ENCODE measurements at places on chromosomes 7 and 10.

DNA sequence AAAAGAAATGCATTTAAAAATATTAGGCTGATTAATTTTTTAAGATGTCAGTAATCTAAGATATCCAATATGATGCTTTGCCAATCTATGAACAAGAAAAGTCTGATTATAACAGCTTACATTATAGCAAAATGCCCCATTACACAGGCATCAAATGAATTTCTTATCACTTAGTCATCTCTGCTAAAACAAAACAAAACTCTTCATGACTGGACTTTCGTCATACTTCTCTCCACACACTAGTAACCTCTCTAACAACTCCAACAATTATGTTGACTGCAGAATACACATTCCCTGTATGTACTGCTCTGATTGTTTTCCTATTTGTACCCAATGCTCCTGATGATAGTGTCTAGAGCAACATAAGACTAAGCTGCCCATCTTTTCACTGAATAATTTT is 3.8 kb upstream of the MKI67 start:
- DNase-seq = no peak

GRCh38 chr10:128367807-128368206 is 241.6 kb upstream of the MKI67 start:
- DNase-seq = no peak

- DNase-seq = no peak
These were observed 264.4 kb upstream of the TCERG1L start for GRCh38 chr10:131575877-131576276.

DNA sequence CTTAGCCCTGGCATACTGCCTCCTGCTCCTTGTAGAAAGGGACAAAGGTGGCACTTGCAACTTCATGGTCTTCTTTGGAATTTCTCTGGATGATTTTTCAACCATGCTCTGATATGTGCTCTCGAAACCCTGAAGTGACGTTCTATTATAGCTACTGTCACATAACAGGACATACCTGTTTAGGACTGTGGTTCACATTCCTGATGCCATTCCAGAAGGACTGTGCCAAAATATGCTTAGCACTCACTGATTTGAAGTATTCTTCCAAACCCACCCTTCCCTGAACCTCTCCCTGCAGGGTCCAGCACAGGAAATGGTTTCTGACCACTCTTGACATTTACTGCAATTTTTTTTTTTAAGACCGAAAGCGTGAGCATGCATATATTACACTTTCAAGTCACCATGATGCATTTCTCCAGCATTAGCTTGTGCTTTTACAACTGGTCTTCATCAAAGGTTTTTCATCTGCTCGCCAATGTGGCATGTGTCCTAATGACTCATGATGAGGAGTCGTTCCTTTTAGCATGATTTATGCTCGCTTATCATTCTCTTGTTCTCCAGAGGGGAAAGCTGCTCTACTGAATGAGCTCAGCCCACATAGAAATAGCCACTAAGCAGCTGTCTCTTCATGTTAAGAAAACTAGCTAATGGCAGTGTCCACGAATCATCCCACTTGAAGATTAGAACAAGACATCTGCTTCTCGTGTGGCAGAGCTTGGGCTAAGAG is 135.2 kb downstream of the ADAM12 start:
- DNase-seq = no peak

DNA sequence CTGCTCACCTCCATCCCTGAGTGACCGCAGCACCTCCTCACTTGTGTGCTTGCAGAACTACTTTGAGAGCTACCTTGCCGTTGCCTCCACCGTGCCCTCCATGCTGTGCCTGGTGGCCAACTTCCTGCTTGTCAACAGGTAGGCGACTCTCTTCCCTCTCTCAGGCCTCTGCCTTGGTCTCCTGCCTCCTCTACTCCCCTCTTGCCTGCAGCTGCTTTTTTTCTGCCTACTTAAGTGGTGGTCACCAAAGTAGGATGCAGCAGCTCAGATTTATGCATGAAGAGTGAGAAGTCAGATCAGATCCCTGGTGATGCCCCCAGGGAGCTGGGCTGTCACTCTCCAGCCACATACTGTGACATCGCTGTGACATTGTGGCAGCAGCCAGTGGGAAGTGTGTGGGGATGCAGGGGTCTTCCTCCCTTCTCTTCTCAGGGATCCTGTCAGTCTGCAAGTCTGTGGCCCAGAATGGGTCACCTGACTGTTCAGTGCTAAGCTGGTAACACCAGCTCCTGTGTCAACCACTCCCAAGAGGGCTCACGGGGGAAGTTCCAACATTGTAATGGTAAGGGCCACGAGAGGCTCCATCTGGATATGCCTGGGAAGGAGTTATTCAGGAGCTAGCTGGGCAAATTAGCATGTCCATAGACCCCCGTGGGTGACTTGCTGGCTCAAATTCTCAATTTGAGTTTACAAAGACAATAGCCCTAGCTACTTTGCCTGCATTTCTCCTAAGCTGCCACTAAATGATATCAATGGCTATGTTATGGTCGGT is 25.3 kb downstream of the SLC29A3 start:
- no peak for DNase-seq

DNA sequence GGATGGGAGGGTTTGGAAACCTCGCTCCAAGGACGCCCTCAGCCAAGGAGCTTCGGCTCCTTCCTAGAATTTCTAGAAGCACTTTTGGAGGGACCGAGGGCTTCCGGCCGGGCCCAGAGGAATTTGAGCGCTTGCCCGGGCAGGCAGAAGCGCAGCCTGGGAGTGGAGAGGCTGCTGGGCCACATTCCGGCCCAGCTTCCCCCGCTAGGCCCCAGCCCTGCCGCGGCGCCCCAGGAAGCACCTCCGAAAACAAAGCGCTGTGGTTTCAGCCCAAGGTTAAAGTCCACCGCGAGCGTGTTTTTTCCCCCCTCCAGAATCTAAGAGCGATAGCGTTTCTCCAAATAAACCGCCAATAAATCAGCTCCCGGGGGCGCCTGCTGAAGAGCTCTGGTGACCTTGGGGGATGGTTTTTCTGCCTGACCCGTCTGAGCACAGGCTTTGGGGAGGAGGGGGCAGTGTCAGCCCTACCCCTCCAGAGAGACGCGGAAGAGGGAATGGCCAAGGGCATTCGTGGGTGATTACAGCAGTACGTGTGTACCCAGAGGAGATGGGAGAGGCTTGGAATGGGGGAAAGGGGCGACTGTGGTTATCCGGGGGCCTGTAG is 5.7 kb upstream of the TNRC18 start:
- DNase-seq = no peak

DNA sequence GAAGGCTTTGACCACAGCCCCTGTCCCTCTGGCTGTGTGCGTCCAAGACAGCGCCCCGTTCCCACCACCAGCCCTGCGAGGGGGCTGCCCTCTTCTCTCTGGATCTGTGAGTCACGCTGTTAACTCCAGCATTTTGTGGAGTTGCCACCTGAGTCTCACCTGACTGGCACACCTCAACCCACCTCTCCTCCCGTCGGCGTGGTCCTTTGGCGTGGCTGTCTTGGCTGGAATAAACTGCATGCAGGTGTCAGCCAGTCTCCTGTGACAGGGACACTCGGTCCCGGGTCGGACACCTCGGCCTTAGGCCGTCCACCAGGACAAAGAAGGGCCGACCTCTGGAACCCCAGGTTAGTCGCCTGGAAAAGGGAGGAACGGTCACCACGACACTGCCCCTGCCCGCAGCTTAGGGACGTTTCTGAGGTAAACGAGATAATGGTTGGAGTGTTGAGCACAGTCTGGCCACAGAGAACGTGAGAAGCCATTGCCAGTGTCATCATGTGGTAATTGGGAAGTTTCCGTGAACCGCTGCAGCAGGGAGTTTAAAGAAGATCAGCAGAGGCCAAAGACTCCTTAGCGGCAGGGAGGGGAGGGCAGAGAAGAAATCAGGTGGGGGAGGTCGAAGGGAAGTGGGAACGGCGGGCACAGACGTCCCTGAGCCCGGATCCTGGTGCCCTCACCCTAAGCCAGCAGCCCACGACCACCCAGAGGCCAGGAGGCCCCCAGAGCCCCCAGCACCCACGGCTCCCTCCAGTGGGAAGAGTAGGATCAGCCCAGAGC is 73.6 kb upstream of the FAM20C start:
- DNase-seq = no peak

DNA sequence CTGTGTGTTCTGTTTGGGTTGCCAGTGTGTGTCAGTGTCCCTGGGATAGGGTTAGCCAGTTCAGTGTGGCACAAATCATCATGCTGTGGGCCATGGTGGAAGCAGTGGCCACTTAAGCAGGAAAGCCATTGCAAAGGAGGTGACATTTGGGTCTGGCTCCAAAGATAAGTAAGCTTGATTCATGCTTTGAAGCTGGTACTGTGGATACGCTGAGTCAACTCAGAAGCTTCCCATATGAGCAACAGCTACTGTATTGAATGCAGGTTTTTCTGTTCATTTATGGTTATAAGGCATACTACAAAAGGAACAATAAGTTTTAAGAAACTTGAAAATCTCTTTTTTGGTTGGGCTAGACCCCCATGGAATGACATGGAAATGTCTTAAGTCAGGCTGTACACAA is 143.1 kb downstream of the BMPER start:
- DNase-seq = no peak

DNA sequence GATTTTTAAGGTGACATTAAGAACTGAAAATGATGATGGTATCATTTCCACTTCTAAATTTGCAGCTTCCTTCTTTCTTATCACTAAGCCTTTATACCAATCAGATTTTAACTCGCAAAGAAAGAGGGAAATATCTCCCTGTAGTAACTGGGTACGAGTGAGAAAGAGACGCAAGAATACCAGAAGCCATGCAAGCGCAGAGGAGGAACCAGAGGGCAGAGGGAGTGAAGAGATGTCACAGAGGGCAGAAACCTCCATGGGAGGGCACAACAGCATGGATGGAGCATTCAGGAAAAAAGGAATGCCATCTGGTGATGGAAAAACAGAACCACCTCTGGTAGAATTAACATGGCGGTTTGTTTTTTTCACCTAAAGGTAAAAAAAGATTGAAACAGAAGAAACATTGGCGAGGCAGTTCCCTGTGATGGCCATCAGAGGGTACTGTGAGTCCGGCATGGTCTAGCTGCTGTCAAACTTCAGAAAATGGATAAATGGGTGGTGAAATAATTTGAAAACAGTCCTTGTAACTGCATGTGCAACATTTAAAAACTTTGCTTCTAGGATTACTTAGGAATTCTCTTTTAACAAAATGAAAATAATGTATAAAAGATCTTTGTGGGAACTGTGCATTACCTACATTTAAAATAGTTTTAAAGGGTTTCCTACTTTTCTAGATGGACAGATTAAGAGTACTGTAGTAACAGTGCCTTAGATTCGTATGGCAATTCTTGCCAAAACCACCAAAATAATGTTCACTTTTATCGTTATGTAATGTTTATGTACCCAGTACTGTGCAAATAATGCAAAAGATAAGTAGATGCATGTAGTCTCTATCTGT is 91.8 kb downstream of the ARHGAP12 start:
- no peak for DNase-seq

- no peak for DNase-seq
These were observed 62.2 kb downstream of the ST7 start for GRCh38 chr7:117015258-117016184.
